Heart right ventricle (tissue), 16 donors: ENCODE measurements at places on chromosomes 4 and X. TPM values are rescaled to one million over a fixed set of nuclear protein-coding genes. Genes with fewer than 3 reads are reported as not detected.

TAPT1 gene
- total RNA-seq = 34.3 TPM

ARR3 gene
- total RNA-seq = not detected

RBMX gene
- 89.5 TPM for total RNA-seq

CLTRN gene
- 0.84 TPM for total RNA-seq

CTAG2 gene
- total RNA-seq = not detected

SOD3 gene
- total RNA-seq = 49.2 TPM

PTPN13 gene
- 1.8 TPM for total RNA-seq

DNA sequence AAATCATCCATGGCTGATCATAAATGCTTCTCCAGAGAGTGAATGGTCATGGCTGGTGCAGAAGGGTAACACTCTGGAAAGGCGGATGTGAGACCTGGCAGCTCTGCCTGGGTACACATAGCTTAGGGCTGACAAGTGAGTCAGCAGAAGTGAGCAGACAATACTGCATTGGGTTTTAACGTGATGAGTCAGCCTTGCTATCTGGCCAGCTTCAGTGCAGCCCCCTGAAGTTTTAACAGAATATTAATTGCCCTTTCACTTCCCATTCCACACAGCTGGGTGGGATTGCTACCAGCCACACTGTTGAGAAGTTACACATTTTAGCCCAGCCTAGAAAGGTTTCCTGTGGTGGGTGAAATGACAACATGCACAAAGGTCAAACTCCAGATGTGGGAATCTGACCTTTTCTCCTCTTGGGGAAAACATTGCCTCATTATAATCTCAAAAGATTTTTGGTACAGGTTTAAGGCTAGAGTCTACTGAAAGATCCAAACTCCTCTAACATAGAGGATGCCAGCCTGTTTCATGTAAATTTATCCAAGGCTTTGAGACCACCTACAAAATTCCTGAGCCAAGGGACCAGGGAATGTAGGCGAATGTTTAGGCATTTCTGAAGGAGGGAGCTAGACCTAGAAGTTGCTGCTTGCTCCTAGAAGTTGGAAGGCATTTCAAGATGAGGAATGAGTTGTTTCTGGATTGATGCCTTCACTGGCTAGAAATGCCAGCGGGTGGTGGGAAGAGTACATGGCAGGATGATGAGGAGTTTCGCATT, 230.3 kb upstream of the PGRMC2 start:
- DNase-seq = peak; percentile 54
- H3K27me3 ChIP-seq = no peaks in the 10 kb centered on the region
- peaks cover 41% of the 10 kb centered on the region for H3K4me1 ChIP-seq
- H3K27ac ChIP-seq = peak overlapping the region; percentile 65
- no peak overlapping the region for H3K4me3 ChIP-seq

DNA sequence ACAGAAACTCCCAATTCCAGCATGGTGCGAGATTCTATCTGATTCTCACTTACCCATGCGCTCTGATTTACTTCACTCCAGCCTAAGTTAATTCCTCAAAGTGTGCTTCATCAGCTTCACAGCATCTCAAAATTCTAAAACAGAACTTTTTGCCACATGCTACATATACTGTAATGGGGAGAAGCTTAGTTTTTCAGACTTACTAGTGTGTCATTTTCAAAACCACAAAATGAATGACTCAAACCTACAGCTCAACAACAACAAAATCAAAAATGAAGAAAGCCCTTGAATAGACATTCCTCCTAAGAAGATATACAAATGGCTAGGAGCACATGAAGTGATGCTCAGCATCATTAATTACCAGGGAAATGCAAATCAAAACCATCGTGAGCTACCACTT, 14.9 kb downstream of the IRF2 start:
- peaks cover 56% of the 10 kb centered on the region for H3K4me1 ChIP-seq
- no peaks in the 10 kb centered on the region for H3K36me3 ChIP-seq
- DNase-seq = no peak
- no peaks in the 10 kb centered on the region for H3K27me3 ChIP-seq
- H3K27ac ChIP-seq = no peak overlapping the region
- no peak overlapping the region for H3K4me3 ChIP-seq

DNA sequence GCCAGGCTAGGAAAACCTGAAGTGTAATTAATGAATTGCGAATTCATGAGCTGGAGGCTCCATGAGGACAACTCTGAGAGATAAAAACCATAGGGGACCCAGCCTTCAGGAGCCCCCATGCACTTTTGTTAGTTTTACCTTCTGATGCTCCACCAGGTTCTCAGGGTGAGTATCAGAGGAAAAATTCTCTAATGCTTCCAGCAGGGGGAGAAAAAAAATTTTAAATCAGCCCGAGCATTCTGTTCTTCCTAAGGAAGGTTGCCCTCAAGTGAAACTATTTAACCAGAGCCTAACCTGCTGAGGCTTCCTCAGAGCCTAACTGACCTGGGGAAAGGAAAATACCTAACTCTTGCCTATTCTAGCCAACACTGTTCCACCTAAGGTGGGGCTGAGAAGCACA, 552.6 kb downstream of the PPARGC1A start:
- H3K27me3 ChIP-seq = no peaks in the 10 kb centered on the region
- no peak overlapping the region for H3K4me3 ChIP-seq
- H3K4me1 ChIP-seq = peaks cover 27% of the 10 kb centered on the region
- no peaks in the 10 kb centered on the region for H3K36me3 ChIP-seq
- DNase-seq = no peak

DNA sequence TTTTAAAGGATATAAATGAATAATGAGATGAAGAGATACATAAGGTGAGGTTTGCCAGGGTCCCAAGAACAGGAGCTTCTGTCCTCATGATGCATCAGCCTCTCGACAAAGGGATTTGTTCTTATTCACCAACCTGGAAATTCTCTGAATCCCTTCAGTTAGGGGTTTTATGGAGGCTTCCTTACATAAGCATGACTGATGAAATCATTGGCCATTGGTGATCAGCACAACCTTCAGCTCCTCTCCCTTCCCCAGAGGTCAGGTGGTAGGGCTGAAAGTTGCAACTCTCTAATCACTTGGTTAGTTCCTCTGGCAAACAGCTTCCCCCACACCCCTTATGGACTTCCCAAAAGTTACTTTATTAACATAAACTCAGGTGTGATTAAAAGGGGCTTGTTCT, 222.0 kb downstream of the SPRY1 start:
- H3K27ac ChIP-seq = no peak overlapping the region
- no peaks in the 10 kb centered on the region for H3K27me3 ChIP-seq
- H3K36me3 ChIP-seq = no peaks in the 10 kb centered on the region
- DNase-seq = no peak
- H3K4me3 ChIP-seq = no peak overlapping the region

DNA sequence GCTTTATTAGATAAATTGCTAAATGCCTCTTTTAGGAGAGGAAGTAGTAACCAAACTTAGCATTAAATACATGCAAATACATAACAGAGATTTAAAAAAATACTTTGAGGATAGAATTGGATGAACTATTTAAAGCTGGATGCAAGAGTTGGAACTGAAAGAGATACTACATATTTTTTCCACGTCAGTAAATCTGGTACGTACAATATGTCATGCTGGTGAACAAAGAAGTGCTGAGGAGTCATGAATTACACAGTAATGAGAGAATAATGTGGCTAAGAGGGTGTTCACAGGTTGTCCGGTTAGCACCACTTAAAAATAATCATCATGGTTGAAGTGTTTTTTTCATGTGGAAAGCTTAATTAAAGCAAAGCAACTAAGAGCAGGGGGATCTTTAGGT, 184.1 kb upstream of the FRMPD4 start:
- DNase-seq = no peak
- no peak overlapping the region for H3K27ac ChIP-seq
- H3K27me3 ChIP-seq = no peaks in the 10 kb centered on the region
- H3K36me3 ChIP-seq = no peaks in the 10 kb centered on the region

DNA sequence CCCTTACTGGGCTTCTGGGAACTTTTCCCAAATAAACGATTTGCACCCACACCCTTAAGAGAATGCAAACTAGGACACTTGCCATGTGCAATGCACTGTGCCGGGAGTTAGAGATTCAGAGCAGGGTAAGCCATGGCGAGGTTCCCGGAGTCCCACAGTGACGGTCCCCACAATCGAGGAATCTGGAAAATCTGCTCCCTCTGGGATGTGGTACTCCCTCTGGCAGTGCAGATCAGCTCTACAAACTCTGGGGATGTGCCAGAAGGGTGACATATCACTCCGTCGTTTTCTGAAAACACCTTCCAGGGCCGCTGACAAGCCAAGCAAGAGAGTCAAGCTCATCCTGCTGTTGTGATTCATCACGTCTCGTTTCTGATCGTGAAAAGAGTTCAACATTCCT, 537.5 kb downstream of the BCOR start:
- H3K4me3 ChIP-seq = no peak overlapping the region
- H3K27ac ChIP-seq = no peak overlapping the region
- H3K36me3 ChIP-seq = no peaks in the 10 kb centered on the region
- H3K4me1 ChIP-seq = no peaks in the 10 kb centered on the region

DNA sequence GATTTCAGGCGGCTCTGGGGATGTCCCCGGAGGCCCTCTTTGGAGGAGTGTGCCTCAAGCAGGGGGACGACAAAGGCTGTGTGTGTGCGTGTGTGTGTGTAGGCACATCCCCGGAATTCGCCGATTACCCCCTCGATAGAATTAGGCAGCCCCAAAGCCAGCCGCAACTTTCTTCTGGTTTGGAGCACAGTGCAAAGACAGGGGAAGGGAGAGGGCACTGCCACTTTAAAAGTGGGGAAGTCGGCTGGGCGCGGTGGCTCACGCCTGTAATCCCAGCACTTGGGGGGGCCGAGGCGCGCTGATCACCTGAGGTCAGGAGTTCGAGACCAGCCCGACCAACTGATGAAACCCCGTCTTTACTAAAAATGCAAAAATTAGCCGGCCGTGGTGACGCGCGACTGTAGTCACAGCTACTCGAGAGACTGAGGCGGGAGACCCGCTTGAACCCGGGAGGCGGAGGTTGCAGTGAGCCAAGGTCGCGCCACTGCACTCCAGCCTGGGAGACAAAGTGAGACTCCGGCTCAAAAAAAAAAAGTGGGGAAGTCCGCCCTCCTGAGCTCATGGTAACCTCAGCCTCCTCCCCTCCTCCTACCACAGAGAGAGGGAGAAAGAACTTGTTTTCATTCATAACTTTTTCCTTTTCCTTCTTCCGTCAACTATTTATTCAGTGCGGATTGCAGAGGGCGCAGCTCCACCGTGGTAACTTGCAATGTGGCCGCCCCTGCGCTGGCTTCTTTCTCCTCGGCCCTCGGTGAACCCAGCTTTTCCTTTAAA, 2.4 kb downstream of the SPRY1 start:
- peak overlapping the region; percentile 83 for H3K4me3 ChIP-seq
- peaks cover 44% of the 10 kb centered on the region for H3K36me3 ChIP-seq
- H3K27ac ChIP-seq = peak overlapping the region; percentile 97
- H3K27me3 ChIP-seq = no peaks in the 10 kb centered on the region

DNA sequence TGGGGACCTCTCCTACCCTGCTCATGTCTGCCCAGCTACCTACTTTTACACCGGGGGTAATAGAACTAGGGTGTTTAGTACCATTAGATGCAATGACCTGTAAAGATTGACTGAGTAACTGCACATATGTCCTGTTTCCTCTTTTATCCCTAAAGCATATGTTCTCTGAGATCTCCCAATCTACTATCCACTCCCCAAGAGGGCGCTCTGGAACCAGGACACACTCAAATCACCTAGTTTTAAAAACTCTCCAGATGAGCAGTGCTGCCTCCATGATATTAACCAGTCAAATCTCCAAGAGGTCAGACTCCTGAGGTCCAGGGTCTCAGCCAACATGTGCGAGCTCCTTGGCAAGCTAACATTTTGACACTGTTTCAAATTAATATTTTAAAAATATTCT, 87.0 kb upstream of the TSPAN5 start:
- H3K27me3 ChIP-seq = no peaks in the 10 kb centered on the region
- H3K4me1 ChIP-seq = no peaks in the 10 kb centered on the region
- H3K27ac ChIP-seq = no peak overlapping the region
- no peaks in the 10 kb centered on the region for H3K36me3 ChIP-seq
- no peak overlapping the region for H3K4me3 ChIP-seq
- DNase-seq = no peak

- H3K27ac ChIP-seq = no peak overlapping the region
- H3K4me1 ChIP-seq = no peaks in the 10 kb centered on the region
- peak; percentile 34 for DNase-seq
- no peaks in the 10 kb centered on the region for H3K27me3 ChIP-seq
- no peaks in the 10 kb centered on the region for H3K36me3 ChIP-seq
These were observed 16.0 kb upstream of the MID1 start for GRCh38 chrX:10636337-10636736.

DNA sequence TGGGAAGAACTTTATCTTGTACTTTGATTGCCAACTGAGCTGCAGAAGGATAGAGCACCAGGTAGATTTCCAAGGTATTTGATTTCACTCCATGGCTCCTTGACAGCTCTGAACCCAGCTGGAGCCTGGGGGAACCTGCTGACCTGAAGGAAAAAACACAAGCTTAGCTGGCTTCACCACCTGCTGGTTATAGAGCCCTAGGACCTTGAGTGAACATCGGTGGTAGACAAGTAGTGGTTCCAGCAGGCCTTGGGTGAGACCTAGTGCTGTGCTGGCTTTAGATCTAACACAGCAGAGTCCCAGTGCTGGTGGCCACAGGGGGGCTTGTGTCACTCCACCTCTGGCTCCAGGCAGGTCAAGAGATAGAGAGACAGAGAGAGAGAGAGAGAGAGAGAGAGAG, 1102.6 kb downstream of the ADGRL3 start:
- no peaks in the 10 kb centered on the region for H3K36me3 ChIP-seq
- no peak overlapping the region for H3K27ac ChIP-seq
- H3K4me1 ChIP-seq = no peaks in the 10 kb centered on the region
- H3K4me3 ChIP-seq = no peak overlapping the region

DNA sequence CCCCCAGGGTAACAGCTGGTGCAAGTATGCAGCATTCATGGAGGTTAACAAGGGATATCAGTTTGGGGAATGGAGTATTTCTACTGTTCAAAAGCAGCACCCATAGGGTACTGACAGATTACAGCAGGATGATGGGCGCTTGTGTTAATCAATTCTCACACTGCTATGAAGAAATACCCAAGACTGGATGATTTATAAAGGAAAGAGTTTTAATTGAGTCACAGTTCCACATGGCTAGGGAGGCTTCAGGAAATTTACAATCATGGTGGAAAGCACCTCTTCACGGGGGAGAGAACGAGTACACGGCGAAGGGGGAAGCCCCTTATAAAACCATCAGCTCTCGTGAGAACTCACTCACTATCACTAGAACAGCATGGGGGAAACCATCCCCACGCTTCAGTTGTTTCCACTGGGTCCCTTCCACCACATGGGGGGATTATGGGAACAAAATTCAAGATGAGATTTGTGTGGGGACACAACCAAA, 64.1 kb downstream of the TNIP2 start:
- no peak overlapping the region for H3K4me3 ChIP-seq
- DNase-seq = no peak
- peaks cover 68% of the 10 kb centered on the region for H3K36me3 ChIP-seq
- no peaks in the 10 kb centered on the region for H3K27me3 ChIP-seq
- H3K27ac ChIP-seq = no peak overlapping the region

DNA sequence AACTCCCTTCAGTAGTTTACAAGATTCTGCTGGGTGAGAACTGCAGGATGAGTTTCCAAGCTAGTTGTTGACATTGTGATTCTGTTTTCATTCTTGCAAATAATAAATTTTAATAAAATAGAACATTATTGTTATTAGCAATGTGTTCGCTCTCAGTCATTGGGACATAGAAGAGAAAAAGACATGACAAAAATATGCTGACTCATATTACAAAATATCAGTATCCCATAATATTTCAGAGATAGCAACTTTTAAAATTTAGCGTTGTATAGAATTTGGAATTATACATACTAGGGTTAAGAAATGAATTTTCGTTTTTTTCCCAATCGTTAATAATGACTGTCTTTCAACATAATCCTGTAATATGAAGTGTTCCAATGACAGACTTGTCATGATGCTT, 45.4 kb downstream of the KIT start:
- H3K27ac ChIP-seq = no peak overlapping the region
- H3K4me1 ChIP-seq = no peaks in the 10 kb centered on the region
- no peak for DNase-seq

- H3K27ac ChIP-seq = no peak overlapping the region
- DNase-seq = no peak
- H3K27me3 ChIP-seq = no peaks in the 10 kb centered on the region
These were observed 512.3 kb downstream of the FAT4 start for GRCh38 chr4:125826801-125827695.
